NCI-H2107 (cell line): ENCODE measurements at places on chromosomes 11 and 22.

DNA sequence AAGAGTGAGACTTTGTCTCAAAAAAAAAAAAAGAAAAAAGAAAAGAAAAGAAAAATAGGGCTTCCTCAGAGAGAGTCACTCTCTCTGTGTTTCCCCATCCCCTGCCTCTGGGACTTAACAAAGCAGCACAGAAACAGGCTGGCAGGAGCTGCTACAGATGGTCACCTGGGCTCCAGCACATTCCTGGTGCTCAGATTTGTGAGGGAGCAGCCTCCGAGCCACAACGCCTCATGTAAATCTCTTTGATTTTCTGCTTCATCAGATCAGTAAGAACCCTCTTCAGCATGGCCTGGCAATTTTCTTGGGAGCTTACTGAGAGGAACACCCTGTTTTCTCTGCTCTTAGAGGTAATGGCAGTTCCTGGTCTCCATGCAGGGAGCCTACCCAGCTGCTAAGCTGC is 15.2 kb upstream of the LDHA start:
- no peak for DNase-seq

DNA sequence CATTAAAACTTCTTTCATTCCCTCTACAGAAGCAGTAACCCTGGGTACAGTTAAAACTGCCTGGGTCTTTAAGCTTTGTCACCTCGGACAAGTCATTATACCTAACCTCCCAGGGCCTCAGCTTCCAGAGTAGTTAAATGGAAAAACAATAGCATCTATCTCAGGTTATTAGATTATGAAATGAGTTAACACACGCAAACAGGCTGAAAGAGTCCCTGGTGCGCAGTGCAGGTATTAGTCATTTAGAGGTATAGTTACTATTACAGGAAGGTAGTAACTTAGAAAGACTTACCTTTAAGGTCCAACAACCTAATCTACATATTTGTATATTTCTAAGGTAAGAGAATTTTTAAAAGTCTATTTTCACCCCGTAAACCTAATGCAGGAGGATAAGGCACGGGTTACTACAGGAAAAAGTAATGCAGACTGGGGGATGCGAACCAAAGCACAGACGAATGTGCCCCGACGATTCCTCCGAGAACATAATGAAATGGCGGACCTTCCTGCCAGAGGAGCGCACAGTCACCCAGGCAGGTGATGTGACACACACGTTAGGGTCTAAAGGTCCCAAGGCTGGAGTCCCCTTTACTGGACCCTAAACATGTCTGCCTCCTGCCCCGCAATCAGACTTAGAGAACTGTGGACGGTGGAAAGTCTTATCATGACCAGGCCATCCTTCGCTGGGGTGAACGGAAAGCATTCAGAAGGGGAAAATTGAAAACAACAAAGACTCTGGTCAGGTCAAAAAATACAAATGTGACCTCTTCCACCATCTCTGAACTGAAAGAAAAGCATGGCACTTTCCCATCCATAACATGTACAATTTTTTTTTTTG is 1.3 kb downstream of the NAP1L4 start:
- DNase-seq, result no peak

- no peak for DNase-seq
These were observed 58.2 kb downstream of the ZNF280B start for GRCh38 chr22:22450343-22450839.

DNA sequence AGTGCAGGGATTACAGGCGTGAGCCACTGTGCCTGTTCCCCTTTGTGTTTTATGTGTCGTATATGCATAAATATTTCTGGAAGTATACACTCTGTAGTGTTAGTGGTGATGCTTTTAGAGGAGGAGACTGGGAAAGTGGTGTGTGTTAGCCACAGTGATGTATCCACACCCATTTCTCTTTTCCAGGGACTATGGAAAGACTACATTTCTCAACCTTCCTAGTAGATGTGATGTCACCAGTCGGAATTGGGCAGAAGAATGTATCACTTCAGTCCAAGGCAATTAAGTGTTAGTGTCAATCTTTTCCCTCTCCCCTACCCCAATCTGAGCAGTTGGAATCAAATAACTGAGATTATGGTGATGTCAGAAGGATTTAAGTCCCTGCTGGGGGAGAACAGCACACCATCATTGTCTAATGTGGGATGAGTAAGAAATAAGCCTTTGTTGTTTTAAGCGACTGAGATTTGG is 5.8 kb upstream of the ATG16L2 start:
- DNase-seq, result no peak

DNA sequence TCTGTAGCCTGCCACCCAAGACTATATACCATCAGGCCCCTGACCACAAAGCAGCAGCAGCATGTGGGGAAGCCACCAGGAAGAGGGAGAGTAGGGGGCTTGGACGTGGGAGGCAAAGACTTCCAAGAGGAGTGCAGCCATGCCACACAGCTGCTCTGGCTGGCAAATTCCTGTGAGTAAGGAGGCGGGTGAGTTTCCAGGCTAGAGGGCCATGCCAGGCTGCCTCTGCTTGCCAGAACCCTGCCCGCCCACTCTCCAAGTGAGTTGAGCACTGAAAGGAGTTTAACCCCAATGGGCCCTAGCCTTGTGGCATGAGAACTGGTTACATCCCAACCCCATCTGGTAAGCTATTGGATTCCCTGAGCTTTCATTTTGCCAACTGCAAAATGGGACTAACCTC is 4.7 kb upstream of the DGAT2 start:
- no peak for DNase-seq

DNA sequence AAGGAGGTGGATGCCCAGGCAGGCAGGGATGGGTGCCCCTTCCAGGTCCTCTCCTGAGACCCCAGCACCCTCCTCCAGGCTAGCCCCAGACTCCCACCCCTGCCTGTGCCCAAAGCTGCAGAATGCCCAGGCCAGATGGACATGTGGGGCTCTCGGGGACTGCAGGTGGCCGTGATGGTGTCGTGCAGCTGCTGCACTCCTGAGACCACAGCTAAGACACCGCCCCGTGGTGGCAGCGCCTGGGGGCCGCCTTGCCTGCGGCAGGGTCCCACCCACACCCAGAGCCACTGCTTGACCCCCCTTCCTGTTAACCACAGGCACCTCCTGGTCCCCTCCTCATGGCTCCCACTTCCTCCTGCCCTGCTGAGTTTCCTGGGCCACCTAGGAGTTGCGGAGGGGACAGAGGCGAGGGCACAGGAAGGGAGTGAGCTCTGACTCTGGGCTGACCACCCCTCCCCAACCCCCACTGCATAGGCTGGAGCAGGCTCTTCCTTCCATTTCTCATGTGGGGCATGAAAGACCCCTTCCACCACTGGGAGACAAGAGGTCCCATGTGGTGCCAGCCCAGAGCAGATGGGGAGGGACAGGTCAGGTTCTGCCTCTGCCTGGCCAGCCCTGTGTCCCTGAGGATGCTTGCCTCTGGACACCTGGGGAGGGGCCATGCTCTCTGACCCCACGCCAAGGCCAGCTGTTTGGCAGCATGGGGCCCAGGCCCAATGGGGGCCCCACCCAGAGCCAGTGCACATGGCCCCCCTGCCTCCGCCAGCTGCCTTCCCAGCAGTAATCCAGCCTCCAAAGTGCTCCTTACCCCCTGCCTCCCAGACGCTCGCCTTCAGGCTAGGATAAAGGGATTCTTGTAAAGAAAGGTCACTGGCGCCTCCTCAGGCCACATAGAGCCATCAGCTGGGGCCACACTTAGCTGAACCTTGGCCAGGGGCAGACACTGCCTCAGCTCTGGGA is 29.3 kb downstream of the OSBPL5 start:
- no peak for DNase-seq

DNA sequence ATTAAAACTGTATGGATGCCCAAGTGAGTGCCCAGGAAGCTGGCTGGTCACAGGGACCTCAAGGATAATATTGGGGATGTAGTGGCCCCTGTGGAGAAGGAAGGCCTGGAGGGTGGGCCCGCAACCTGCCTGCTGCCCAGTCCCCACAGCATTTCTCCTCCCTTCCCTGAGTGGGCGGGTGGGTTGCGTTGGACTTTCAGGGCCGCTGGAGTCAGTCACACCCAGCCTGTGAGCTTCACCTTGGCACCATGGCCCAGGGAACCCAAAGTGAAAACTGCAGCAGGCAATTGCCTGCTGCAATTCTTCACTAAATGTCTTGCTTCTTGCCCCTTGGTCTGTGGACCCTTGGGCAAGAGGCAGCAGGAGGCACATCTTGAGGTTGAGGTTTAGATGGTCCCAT is 4.7 kb downstream of the GNAZ start:
- no peak for DNase-seq

DNA sequence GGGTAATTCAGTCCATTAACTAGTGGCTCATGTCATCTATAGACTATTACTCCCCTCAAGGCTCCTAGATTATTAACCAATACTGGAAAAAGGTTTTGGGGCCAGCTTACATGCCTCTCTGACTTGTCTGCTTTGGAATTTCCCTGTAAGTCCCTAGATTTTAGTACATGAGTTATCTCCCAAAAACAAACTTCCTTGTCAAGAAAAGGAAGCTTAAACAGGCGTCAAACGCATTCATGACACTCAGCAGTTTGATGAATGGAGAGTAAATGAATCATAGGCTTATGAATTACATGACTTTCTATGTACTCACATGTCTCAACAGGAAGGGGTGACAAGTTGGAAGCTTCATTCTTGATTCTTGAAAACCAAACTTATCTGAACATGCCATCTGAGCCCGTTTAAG is 70.8 kb downstream of the BLID start:
- no peak for DNase-seq

DNA sequence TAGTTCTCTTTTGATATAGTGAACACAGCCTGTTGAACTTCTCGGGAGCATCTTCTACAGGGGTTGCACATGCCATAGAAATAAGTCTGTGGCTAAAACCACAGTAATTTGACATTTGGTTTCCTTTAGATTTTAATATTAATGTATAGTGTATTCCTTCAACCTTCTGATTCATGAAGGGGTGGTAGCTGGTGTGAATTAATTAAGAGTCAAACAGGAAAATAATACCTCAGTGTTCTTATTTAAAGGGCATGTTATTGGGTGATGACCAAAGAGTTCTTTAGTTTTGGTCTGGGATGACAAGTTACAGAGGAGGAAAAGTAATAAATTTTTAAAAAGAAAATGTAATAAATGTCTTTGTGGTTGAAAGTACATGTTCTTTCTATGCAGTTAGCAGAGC is 86.8 kb downstream of the PDHX start:
- no peak for DNase-seq
